Activated naive CD8-positive, alpha-beta T cell treated with anti-CD3 and anti-CD28 coated beads, Interleukin-2, amount 10 ng/mL, durations not matched to agents 7 days and 5 days (primary cell): ENCODE measurements at places on chromosomes 13 and 19. TPM values are rescaled to one million over a fixed set of nuclear protein-coding genes. Genes with fewer than 3 reads are reported as not detected.

GRCh38 chr13:21149568-21149967 lies 26.8 kb downstream of the SKA3 start:
- H3K4me3 ChIP-seq: no peak overlapping the region
- peaks cover 15% of the 10 kb centered on the region for H3K36me3 ChIP-seq
- H3K4me1 ChIP-seq: no peaks in the 10 kb centered on the region
- no peak overlapping the region for H3K27ac ChIP-seq
- H3K27me3 ChIP-seq: no peaks in the 10 kb centered on the region
- DNase-seq: no peak

DNA sequence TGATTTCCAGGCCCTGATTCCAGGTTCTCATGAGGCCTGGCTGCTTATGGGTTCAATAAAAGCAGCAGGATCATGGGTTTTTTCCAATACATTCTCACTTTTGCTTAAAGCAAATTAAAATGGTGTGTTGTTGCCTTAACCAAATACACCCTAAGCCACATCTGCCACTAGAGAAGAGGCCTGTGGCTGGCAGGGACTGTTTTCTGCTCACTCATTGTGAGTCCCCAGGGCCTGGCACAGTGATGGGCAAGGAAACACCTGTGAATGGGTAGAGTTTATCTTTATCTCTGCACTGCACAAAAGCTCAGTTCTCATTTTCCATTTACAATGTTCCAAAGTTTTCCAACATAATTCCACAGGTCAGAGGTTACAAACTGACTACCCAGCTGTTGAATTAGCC lies 726.0 kb downstream of the UQCRFS1 start:
- H3K36me3 ChIP-seq: no peaks in the 10 kb centered on the region
- no peaks in the 10 kb centered on the region for H3K4me1 ChIP-seq
- no peaks in the 10 kb centered on the region for H3K27me3 ChIP-seq
- H3K4me3 ChIP-seq: no peak overlapping the region

DNA sequence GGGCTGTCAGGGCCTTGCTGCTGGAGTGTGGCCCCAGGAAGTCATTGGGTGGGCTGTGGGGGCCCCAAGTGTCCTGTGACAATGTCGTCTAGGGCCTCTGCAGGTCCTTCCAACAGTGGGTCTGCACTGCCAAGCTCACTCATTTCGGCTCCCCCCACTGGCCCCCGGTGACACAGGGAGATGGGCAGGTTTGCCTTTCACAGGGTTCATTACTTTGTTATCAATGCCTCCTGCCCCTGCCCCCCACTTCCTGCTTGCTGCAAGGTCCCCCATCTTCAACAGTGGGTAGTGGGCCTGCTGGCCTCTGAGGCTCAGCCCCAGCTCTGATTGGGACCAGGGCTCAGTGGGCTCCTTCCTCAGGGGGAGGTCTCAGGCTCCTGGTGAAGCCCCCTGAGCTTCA lies 149.8 kb downstream of the URI1 start:
- H3K27ac ChIP-seq: no peak overlapping the region
- H3K4me1 ChIP-seq: no peaks in the 10 kb centered on the region
- no peaks in the 10 kb centered on the region for H3K27me3 ChIP-seq
- no peak for DNase-seq

- H3K36me3 ChIP-seq: no peaks in the 10 kb centered on the region
- peaks cover 7% of the 10 kb centered on the region for H3K27me3 ChIP-seq
- no peak overlapping the region for H3K4me3 ChIP-seq
- no peak for DNase-seq
- H3K4me1 ChIP-seq: peaks cover 15% of the 10 kb centered on the region
Measured at GRCh38 chr13:31174018-31174417, 12.3 kb upstream of the HSPH1 start.

GRCh38 chr13:111201304-111201940 lies 86.3 kb downstream of the ARHGEF7 start:
- peak overlapping the region; percentile 23 for H3K4me3 ChIP-seq
- DNase-seq: no peak
- H3K27me3 ChIP-seq: no peaks in the 10 kb centered on the region
- H3K36me3 ChIP-seq: peaks cover 41% of the 10 kb centered on the region
- H3K27ac ChIP-seq: peak overlapping the region; percentile 14

DNA sequence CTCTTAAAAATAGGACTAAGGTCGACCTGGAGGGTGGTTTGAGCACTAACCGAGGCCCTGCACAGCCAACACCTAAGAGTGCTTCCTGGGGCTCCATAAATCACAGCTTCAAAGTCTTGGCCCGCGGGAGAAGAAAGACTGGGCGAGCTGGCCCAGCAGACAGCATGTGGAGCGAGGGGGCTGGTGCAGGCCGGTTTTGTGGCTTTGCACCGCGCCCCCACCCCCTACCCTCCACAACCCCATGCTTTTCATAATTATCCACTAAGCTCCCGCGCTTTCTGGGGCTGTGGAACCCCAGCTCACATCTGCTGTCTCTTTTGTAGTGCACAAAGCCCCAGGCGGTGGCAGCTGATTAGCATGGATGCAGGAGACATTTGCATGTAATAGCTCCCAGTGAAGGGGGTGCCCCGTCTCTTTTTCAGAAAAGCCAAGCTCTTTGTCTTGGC lies 17.1 kb downstream of the CARM1 start:
- DNase-seq: no peak
- no peak overlapping the region for H3K4me3 ChIP-seq
- H3K27me3 ChIP-seq: no peaks in the 10 kb centered on the region
- H3K36me3 ChIP-seq: no peaks in the 10 kb centered on the region

DNA sequence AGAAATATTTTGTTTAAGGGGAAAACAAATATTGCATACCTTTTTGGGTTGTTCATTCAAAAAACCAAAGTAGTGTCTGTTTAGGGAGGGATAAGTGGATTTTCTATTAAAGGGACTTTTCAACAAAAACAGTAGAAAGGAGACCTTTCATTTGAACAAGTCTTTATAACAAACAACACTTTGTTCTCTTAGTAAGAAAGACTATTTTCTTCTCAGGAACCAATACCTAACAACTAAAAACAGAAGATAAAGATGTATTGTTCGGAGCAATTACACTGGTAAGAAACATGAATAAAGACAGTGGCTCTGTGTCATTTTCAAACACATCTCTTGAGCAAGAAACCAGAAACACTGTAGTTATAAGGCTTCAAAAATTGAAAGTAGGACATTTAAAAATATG lies 1610.1 kb upstream of the PCDH20 start:
- no peak overlapping the region for H3K27ac ChIP-seq
- no peak for DNase-seq
- H3K36me3 ChIP-seq: no peaks in the 10 kb centered on the region
- H3K27me3 ChIP-seq: no peaks in the 10 kb centered on the region

DNA sequence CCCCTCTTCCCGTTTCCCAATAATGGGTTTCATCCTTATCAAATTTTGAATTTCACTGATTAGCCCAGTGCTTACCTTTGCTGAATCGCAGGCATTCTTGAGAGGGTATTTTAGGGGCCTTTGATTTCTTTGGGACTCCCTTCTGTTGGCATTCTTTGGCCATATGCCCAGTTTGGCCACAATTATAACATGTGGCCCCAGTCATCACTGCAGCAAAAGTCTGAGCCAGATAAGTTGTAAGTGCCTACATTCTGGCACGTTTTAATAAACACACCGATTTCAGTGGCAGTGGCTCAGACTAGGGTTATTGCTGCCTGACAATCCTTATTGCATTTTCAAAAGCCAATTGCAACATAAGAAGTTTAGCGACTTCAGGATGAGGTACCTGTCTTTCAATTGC lies 41.4 kb downstream of the ZNF726 start:
- DNase-seq: no peak
- H3K4me3 ChIP-seq: no peak overlapping the region
- no peak overlapping the region for H3K27ac ChIP-seq
- no peaks in the 10 kb centered on the region for H3K4me1 ChIP-seq

DNA sequence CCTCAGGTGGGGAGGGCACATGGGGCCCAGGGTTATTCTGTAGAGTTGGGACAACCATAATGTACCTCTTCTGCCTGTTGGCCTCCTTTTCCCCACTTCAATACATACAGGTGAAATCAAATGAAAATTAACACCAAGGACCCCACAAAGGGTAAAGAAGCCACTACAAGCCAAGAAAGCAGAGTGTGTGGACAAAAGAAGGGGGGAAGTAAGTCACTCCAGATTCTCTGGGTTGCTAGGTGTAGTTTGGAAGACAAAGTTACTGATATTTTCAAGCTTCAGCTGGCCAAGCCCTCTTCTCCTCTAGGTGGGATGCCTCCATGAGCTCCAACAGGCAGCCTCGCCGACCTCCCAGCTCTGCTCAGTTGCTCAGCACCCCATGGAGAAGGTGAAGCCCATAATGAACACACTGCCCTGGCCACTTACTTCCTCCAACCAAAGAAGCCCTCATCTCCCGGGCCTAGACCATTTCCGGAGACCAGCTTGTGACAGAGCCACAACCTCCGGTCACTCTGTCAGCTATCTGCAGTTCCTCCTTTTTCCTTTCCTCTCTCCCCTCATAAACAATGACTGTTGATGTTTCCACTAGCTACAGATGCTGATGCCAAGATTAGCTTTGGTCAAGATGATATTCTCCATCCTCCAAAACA lies 66.8 kb upstream of the MED4 start:
- no peak for DNase-seq
- H3K36me3 ChIP-seq: no peaks in the 10 kb centered on the region
- H3K27me3 ChIP-seq: no peaks in the 10 kb centered on the region
- H3K27ac ChIP-seq: no peak overlapping the region
- H3K4me3 ChIP-seq: no peak overlapping the region

GRCh38 chr19:4108767-4109625 lies 14.9 kb downstream of the MAP2K2 start:
- H3K27ac ChIP-seq: peak overlapping the region; percentile 99
- H3K36me3 ChIP-seq: peaks cover 56% of the 10 kb centered on the region
- H3K27me3 ChIP-seq: no peaks in the 10 kb centered on the region

DNA sequence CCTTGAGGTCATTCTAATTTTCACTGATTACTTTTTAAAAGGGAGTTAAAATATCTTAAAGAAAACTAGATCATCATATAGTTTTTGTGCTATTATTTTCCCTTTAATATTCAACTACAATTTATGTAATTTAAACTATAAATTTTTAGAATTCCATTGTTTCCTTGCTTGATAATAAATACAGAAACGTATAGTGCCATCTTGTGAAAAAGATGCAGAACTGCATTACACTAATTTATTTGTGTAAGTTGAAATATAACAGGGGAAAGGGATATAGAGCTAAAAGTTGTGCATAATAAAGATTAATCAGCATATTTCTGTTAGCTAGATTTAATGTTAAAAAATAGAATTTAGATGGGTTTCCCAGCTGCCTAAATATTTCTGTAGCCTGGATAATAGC lies 61.5 kb upstream of the TDRD3 start:
- H3K4me3 ChIP-seq: no peak overlapping the region
- H3K36me3 ChIP-seq: no peaks in the 10 kb centered on the region
- no peak for DNase-seq
- H3K27me3 ChIP-seq: peaks cover 29% of the 10 kb centered on the region
- H3K4me1 ChIP-seq: no peaks in the 10 kb centered on the region

DNA sequence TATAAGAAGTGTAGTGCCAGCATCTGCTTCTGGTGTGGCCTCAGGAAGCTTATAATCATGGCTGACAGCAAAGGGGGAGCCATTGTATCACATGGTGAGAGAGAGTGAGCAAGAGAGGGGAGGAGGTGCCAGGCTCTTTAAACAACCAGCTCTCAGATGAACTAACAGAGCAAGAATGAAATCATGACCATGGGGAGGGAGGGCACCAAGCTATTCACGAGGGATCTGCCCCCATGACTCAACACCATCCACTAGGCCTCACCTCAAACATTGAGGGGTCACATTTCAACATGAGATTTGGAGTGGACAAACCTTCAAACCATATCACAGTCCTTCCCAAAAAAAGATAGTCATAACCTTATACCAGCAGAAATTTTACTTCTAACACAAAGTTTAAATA lies 174.0 kb downstream of the GPC5 start:
- H3K27ac ChIP-seq: no peak overlapping the region
- no peaks in the 10 kb centered on the region for H3K36me3 ChIP-seq
- no peak overlapping the region for H3K4me3 ChIP-seq
- no peaks in the 10 kb centered on the region for H3K27me3 ChIP-seq
- no peak for DNase-seq

The ZNF837 gene
- 2.9 TPM for total RNA-seq

The TMEM238 gene
- total RNA-seq: 19.8 TPM

The LRRC25 gene
- 1.6 TPM for total RNA-seq

The TIMM44 gene
- total RNA-seq: 67.8 TPM
